Thyroid gland (tissue), 4 donors: ENCODE measurements at places on chromosomes 4 and X.

DNA sequence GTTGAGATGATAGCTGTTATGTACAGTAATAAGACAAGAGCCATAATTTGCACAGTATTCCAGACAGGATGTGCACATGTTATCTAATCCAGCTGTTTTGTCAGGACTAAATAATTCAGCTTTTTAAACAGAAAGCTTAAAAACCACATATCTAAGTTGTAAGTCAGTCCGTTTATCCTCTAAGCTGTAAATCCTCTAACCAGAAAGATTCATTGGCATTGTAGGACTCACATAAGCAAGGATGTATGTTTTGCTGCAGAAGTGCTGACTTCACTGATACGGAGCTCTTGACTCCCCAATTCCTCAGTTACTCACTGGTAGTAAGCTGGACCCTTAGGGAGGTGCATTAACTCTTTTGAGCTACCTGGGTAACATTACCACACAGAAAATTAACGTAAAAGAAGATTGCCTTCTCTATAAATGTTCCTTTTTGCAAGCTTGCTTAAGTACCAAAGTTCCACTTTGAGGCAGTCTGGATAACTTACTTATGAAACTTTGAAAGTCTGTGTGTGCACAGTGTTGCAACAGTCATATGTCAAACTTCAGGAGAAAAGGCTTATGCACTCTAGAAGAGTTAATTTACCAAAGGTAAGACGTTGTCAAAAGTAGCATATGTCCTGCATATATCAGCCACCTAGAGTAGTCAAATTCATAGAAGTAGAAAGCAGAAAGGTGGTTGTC, 58.3 kb upstream of the MAGEB2 start:
- no peak for DNase-seq

DNA sequence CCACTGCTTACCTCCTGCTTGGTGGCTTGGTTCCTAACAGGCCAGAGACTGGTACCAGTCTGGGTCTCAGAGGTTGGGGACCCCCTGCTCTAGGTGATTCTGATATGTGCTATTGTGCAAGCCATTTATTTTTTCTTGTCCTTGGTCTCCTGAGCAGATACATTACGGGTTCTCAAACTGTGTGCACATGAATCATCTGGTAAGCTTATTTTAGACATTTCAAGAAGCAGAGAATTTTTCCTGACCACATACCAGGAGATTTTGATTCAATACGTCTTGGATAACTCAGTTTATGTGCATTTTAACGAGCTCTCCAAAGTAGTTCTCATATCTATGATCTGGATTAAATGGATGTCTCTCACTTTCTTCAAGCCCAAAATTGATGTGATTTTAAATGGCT, 77.2 kb downstream of the FHIP1A start:
- DNase-seq, result no peak

DNA sequence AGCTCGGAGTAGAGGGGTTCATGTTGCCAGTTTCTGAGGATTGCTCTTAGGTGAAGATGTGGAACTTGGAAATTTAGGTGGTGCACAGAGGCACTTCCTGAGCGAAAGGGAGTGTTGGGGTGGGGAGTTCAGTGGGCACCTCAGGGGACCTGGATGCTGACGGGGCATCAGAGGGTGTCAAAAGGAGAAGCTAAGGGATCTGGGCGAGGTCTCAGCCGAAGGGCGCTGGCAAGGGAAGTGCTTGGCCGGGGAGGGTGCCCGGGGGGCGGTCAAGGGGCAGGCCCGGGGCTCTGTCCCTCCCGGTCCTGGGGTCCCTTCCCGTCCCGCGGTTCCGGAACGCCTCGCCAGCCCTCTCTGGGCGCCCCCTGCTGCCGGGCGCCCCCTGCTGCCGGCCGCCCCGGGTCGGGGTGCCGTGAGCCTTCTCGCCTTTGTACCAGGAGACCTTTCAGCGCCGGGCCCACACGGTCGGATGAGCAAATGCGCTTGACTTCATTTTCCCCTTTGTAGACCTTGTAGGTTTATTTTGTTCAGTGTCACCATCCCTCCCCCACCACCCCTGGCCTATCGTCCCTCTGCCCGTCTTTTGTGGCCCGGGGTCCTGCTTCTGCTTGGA, 3.0 kb upstream of the PHOX2B start:
- DNase-seq, result no peak

GRCh38 chrX:146602246-146602645, 207.3 kb upstream of the CXorf51B start:
- DNase-seq, result no peak

DNA sequence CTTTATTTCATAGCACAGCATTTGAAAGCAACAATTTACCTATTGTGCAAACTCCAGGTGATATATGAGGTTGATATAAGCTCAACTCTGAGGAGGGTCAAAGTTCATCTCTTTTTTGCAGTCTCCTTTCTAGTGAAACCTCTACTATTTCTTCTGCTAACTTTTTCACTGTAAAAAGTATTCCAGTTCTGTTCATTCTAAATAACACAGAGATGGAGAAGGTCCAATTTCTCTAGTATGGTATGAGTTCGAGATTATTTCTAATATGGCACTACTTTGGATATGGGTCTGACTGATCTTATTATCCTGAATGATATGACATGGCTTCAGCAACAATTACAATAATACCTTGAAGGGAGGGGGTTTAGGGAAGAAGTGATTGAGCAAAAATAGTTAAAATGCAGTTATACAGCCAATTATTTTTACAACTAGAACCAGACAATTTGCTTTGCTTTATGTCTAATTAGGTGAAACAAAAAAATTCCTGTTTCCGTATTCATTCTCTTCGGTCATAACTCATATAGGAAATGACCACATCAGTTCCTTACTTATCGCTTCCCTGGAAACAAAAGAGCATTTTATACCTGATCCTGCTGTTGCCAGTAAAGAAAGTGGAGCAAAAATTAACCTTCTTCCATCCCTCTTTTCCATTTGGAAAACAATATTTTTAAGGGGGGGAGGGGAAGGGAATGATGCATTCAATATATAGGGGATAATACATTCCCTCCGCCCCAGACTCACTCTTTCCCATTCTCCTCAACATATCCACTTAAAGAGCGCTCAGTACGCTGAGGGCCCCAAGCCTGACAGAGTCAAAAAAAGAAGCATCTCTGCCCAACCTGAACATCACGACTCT, 1.0 kb downstream of the TBC1D9 start:
- no peak for DNase-seq

DNA sequence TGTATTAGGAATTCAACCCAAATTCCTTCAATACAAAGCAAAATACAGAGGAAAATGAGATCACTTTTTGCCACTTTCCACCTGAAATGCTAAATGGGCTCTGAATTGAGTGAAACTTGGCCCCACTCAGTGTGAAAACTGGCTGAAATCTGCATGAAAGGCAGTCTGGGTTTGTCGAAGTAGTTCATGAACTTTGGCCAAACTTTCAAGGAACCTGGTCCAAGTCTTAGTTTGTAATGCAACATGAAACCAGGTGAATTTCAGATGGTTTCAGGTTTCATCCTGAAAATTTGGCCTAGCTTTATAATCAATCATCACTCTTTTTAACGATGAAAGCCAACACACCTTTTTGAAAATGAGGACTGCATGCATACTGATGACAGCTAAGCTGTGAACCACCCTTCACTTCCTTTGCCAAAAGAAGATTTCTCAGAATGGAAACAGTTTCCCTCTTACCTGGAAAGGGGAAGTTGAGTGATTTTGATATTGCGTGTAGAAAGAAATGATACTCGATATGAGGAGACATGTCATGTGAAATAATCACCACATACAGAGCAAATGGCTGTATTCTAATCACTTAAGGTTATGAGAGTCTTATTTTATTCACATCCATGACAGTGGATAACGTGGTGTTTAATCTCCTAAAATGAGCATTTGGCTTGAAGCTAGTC, 209.9 kb upstream of the ETNPPL start:
- no peak for DNase-seq

GRCh38 chrX:39245024-39245423, 443.8 kb downstream of the MID1IP1 start:
- no peak for DNase-seq

- no peak for DNase-seq
These were observed 53.3 kb upstream of the CCDC160 start for GRCh38 chrX:134183665-134184064.

DNA sequence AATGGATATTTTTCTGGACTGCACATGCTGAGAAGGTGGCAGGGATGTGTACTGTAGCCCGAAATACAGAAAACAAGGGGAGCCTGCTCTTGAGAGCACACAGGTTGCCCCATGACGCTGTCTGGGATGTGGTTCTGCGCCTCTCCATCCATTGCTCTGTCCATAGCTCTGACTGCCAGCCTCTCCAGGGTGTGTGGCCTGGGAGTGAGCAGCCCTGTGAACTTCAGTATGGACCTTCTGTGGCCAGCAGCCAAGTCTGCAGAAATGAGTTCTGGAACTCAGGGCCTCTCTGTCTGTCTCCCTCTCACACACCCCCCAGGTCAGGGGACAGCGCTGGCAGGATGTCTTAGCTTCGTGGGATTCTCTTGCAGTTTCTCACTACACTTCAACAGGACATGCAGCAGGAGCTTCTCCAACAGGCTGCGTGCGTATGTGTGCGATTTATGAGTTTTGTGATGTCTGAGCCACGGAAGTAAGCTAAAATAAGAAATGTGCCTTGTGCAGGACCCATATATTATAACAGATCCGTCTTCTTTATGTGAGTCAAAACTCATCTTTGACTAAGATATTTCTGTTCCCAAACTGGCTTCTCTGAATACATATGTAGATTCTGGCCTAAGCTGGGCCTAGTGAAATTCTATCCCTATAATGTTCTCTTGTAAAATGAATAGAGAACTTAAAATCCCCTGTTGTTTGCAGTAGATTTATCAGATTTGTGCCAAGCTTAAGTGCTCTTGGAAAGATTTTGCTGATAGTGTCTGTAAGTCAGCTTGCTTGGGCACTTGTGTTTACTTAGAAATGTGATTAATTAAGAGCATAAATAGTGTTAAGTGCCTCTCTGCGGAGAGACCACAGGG, 40.0 kb downstream of the PROM1 start:
- DNase-seq, result no peak

DNA sequence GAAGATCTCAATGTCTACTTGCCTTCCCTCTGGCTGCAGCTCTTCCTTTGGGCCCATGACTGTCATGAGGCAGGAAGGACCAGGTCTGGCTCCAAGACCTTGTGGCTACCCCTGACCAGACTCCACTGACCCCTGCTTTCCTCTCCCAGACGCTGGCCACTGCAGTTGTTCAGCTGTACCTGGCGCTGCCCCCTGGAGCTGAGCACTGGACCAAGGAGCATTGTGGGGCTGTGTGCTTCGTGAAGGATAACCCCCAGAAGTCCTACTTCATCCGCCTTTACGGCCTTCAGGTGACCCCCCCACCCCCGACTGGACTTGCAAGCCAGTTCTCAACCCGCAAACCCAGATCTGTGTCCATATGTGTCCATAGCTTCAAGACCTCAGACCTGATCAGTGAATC, 535 bp downstream of the WAS start:
- no peak for DNase-seq

DNA sequence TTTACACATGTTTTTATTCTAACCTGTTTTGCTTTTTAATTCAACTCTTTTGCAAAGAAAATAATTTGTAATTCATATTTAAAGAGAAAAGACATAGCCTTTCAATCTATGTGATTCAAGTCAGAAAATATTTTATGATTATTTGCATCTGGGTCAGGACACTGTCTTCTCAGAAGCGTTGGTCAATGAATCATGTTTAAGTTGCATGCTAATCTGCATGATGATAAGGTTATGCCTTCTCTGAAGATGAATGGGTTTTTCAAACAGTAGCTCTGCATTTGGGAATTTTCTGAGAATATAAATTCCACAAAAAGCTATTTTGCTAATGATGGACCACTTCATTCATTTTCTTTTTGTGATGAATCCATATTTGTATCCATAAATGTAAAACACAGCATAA, 282.5 kb downstream of the TMA16 start:
- DNase-seq, result no peak

DNA sequence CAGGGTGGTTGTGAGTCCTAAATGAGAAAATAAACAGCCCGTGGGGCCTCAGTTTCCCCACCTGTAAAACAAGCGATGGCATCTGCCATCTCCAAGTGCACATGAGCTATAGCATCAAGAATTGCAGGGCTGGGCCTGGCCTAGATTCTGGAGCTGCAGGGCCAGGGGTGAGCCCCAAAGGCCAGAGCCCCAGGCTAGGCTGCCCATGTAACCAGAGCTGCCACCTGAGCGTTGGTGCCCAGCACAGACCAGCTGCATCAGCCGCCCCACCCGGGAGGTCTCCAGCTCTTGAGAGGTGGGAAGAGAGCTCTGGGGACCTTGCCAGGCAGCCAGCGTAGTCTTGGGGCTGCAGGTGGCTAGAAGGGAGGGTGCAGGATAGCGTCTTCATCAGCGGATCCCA, 27.0 kb upstream of the GPR78 start:
- DNase-seq, result no peak

DNA sequence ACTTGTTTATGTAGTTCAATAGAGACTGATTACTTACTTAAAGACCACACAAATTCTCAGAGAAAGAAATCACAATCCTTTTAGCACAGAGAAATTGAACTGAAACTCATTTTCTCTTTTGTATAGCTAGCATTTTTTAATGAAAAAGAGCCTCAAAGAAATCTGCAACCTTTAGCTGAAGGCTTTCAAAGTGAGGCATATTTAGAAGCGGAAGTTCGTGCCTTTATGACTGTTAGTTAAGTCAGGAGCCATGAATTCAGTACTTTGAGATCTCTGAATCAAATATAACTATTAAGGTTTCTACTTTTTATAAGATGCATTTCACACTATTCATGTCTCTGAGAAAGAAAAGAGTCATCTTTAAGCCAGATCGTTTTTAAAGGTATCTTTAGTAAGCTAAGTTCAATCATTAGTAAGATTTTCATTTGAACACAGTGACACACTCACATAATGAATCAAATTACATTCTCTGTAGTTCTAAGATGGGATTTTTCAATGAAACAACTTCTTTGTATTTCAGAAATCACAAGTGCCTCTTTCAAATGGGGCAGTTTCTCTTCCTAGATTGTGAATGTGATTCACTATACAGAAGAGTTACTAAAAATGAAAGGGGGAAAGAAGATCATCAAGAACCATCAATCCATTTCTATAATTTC, 61.4 kb downstream of the SMARCA1 start:
- DNase-seq, result no peak
